ENCODE measurements at places on chromosomes 13 and 19.

DNA sequence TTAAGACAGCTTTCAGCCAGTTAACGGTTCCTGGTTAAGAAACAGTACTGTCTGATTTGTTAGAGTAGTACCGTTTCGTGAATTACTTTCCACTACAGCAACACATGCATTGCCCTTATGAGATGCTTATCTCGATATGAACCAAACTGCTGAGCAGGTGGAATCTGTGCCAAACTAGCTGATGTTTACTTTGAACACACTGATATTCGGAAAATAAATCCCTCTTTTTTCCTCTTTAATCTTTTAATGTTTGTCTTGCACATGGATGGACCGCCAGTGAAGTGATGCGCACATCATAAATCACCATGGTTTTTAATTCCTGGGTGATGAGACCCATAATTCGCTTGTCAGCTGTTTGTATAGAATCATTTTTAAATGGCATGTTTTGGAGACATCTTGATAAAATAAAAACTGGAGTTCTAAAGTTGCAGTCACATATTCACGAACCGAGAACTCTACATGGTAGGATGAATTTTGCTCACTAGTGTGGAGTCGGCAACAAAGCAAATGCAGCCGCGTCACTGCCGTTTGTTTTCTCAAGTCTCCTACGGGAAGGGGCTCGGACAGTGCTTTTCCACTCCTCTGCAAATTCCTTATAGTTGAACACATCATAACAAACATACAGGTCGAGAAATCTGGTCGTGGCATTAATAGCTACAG is 1.1 kb downstream of the GJA3 start:
- DNase-seq: no peak

GRCh38 chr13:112572366-112572765 is 15.6 kb downstream of the TUBGCP3 start:
- DNase-seq: no peak

DNA sequence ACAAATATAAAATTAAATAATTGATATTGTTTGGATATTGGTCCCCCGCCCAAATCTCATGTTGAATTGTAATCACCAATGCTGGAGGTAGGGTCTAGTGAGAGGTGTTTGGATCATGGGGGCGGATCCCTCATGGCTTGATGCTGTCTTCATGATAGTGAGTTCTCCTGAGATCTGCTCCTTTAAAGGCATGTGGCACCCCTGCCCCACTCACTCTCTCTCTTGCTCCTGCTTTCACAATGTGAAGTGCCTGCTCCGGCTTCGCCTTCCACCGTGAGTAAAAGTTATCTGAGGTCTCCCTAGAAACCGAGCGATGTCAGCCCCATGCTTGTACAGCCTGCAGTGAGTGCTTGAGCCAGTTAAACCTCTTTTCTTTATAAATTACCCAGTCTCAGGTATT is 248.2 kb downstream of the PCDH9 start:
- DNase-seq: no peak

DNA sequence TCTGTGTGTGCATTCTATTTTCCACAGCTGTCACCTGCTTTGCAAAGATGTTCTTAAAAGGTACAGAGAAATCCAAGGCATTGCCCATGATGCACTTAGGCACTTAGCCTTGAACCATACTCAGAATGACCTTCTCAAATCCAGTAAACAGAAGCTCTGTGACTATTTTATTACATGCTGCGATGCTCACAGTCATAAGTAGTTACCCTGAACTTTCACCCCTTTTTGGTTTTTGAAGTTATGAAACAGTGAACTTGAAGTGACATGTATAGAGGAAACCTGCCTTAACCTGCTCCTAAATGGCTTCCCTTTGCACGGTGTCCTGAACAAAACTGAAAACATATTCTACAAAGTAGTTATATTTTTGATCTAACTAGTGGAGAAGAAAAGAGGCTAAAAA is 100.4 kb downstream of the SLC10A2 start:
- DNase-seq: no peak

DNA sequence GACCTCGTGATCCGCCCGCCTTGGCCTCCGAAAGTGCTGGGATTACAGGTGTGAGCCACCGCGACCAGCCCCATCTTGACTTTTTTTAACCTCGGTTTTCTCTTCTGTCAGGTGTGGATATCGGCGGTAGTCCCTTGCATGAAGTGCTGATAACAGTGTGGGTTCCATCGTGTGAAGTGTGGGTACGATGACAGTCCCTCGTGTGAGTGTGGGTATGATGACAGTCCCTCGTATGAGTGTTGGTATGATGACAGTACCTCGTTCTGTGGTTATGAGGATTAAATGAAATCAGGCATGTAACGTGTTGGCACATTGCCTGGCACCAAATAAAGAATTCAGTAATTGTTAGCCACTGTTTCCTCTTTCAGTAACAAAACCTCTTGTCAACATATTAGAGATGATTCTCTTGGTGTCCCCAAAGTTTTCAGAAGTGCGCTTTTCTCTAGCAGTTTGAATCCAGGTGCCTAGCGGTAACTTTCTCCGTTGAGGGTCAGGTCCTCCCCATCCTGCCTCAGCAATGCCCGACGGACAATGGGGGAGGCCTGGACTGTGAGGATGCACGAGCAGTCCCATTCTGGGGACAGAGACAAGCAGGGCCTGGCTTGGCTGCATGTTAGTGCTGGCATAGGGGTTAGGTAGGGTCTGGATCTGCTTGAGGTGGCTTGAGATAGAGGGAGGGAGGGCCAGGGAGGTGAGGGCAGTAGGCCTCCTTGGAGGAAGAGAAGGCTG is 15.3 kb downstream of the GATAD2A start:
- DNase-seq: no peak

- no peak for DNase-seq
Measured at GRCh38 chr19:12052091-12052496, 667 bp downstream of the ZNF878 start.

DNA sequence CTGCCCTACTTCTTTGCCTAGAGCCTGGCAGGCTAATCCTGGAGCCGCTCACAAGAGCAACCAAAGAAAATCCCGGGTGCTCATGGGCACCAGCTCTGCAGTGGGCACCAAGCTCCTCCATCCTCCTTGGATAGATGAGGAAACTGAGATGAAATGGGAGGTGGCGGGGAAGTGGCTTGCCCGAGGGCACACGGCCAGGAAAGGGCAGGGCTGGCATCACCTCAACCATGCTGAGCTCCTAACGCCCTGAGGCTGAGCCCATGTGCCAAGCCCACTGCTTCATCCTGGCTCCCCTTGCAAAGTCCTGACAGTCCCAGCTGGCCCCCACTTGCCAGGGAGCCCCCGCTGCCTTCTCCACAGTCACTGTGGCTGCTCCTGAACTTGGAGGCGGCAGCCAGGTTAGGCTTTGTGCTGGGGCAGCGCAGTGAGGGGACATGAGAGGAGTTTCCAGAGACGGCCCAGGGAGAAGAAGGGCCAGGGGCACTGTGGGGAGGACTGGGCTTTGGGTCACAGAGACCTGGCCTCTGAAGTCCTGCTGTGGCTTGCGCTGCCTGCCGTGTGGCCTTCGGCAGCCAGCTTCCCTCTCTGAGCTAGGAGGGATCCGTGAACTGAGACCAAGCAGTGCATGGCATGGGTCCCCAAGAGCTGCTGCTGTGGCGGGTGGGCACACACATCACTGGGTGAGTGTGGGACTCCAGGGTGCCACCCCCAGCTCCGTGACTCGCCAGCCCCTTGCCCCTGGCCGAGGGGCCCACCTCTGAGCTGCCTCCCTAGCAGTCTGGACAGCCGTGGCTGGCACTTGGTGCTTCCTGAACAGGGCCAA is 17.5 kb downstream of the TMED1 start:
- no peak for DNase-seq

DNA sequence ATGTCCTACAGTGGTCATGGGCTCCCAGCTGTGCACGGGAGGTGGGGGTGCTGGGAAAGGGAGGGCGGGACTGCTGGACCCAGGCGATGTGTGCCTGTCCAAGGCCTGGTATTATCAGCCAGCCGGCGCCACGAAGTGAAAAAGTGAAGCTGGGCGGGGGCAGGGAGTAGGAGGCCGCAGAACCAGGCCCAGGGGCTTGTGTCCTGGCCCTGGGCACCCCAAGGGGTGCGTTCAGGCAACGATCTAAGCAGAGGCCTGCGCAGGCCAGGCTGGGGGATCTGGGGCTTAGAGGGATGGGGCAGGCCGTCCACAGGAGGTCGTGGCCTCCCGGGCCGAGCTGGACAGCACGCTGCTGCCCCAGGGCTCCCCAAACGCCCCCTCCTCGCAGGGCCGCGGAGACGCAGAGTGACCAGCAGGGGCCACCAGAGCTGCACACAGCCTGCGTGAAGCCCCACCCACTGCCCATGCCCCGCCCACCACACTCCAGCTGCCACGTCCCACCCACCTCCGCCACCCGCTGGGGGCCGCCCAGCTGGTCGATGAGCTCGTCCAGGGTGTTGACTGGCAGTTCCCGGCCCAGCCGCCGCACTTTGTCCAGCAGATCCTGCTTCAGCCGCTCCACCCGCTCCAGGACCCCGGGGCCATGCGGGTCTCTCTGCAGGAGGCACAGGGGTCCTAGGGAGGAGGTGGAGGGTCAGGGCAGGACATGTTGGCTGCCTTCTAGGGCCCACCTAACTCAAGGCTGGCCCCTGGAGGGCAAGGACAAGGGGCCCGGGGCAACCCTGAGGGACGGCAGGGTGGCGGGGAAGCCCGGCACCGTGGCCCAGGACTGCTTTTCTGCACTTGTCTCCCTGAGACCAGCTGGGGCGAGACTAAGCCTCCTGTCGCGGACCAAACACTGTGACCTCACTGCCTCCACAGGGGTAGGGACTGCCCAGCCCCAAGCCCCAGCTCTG is 9.5 kb downstream of the GPX4 start:
- DNase-seq: peak; percentile 83

- no peak for DNase-seq
Measured at GRCh38 chr13:73000027-73000674, 58.7 kb upstream of the KLF5 start.

Data from C1 segment of cervical spinal cord (tissue), 14 donors.